ENCODE measurements at places on chromosomes 16 and 17. TPM values are rescaled to one million over a fixed set of nuclear protein-coding genes. Genes with fewer than 3 reads are reported as not detected.

HIGD1B gene
- total RNA-seq, result not detected

DNA sequence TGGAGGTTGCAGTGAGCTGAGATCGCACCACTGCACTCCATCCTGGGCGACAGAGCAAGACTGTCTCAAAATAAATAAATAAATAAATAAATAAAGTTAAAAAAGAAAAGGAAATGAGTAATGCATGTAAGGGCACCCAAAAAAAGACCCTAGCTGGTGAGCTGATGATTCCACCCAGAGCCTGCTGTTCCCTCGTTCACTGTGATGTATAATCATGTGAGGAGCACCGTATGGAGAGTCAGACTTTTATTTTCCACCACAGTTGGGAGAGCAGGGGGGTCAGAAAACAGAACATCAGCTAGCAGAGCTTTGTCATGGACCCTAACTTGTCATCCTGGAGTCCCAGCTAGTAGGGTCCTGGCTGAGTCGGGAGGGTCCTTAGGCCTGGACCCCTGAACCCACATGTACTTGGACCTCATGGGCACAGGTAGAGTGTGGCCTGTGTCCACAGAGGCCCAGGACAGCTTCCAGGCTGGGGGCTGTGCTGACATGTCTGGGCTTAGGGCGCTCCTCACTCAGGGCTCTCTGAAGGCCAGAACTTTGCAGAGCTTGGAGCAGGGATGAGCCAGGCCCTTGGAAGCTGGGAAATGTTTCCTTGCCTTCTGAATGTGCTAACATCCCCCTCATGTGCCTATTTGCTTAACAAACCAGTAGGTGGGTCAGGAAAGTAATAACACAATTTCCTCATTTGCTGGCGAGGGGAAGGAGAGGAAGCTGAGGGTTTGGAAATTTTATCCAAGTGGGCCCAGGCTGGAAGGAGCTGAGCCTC lies 18.8 kb upstream of the LASP1NB start:
- no peak for DNase-seq

GRCh38 chr17:5516060-5516792 lies 29.9 kb downstream of the MIS12 start:
- DNase-seq, result no peak

DNA sequence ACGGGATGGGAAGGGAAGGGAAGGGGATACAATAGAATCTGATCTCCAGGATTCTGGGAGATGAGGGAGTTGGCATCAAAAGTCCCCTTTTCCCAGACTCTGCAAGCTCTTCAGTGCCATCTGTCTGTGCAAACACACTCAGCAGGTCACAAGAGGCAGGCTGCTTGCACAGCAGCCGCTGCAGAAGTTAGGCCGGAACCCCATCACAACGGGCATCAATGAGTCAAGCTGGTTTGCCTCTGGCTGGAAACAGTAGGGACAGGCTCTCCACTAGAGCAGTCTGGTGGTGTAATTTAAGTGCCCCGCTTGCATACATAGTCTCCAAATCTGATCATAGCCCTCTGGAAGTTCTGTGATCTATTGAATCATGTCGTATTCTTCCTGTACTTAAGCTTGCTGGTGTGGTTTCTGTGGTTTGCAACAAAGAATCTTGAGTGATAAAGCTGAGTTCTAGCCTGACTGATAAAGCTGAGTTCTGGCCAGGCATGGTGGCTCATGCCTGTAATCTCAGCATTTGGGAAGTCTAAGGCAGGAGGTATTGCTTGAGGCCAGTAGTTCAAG lies 33.7 kb upstream of the KDM8 start:
- no peak for DNase-seq

RNF112 gene
- 0.09 TPM for total RNA-seq

GRCh38 chr17:48254896-48255295 lies 147.3 kb downstream of the SNX11 start:
- DNase-seq, result peak; percentile 47

Measured in A673 (cell line).